ENCODE measurements at places on chromosomes 13 and 19. TPM values are rescaled to one million over a fixed set of nuclear protein-coding genes. Genes with fewer than 3 reads are reported as not detected.

Gene SCAF1
- 49.8 TPM for total RNA-seq

Gene TUBB4A
- 2.6 TPM for total RNA-seq

Gene MATK
- total RNA-seq = 27.8 TPM

Gene ATXN8OS
- total RNA-seq = not detected

Gene FXYD3
- total RNA-seq = not detected

GRCh38 chr13:89066868-89067466 is 1395.8 kb downstream of the SLITRK5 start:
- peak; percentile 37 for DNase-seq

DNA sequence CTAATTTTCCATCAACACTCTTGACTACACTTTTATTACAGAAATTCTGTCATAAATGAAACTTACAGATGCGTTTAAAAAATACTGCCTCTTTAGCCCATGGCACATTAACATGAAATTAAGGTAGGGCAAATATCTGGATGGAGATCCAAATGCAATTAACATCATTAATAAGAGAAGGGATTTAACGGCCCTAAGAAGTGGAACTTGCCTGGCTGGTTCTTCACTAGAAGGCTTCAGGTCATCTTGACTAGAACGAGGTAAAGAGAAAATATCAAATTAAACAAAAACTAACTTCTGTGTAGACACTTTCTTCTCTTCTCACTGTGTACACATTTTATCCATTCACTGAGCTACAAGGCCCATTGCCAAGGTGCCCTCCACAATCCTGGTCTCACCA is 1093.4 kb downstream of the EFNB2 start:
- DNase-seq = no peak

DNA sequence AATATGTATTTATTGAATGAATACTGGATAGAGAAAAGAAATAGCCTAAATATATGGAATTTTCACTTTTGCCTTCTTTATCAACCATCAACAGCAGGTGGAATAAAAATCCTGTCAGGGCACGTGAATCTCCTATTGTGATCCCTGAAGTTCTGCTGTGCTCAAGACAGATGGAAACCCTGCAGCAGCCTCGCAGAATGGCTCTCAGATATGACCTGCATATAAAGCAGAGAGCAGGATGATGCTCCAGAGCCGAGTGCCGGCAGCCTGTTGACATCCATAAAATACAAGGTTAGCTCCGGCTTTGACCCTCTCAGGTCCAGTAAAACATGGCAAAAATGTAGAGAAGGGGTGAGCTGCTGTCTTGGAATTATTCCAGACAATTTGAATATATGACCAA is 659.3 kb downstream of the DIAPH3 start:
- no peak for DNase-seq

DNA sequence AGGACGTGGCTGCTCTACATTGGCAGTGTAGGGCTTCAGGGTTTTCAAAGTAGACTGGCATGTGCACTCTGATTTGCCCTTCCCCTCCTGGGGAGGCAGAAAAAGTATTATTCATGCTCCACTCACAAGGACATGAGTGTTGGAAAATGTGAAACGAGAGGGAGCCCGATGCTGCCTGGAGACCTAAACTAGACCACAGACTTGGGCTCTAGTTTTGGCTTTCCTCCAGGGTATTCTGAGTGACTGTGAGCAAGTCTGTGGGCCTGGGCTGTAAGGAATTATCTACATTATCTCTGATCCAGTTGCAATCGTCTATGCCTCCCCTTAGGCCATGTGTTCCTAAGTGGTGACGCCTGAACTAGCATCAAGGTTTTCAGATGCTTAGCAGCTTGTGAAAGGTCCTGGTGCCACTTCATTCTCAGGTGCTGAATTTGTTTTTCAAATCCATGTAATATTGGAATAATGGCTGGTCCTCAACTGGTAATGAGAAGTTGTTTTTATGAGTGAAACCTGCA is 55.0 kb downstream of the MRPL57 start:
- DNase-seq = no peak

DNA sequence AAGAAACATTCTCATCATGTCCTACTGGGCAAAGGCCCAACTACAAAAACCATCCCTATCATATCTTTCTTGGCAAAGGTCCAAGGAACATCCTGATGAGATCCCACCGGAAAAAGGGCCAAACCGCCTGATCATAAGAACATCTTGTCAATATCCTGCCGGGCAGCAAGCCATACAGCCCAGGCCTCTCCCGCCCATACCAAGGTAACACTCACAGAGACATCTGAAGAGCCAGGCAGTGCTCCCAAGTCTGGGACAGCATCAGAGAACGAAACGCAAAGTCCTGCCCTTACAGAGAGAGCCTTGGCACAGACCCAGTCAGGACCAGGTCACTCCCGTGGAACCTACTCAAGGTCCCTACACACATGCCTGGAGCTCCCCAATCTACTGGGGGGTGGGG is 18.5 kb upstream of the ZNF331 start:
- no peak for DNase-seq

Measured in activated naive CD4-positive, alpha-beta T cell treated with anti-CD3 and anti-CD28 coated beads, Interleukin-2, amount 50 U/mL, for 72 hours (primary cell).